Posterior vena cava (tissue), 2 donors: ENCODE measurements at places on chromosomes 3 and 15. TPM values are rescaled to one million over a fixed set of nuclear protein-coding genes. Genes with fewer than 3 reads are reported as not detected.

GRCh38 chr3:72178463-72179106, 393.6 kb upstream of the PROK2 start:
- DNase-seq: no peak

The GCNT3 gene
- not detected for total RNA-seq

GRCh38 chr15:57554063-57554811, 37.5 kb upstream of the MYZAP start:
- no peak for DNase-seq

DNA sequence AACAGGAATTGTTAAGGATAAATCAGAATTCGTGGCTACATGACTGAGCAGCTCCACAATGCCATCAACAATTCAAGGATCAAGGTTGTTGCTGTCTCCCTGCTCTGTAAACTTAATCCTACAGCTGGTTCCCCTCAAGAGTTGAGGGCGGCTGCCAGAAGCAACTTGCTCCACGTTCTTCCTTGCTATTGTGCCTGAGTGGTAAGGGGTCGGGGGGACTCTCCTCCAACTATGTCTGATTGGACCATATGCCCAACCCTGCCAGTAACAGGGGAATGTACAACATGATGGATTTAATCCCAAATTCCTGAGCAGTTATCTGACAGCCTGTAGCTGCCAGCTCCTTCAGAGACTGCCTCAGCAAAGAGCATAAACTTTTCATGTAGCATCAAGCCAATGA, 37.9 kb upstream of the MECOM start:
- DNase-seq: no peak

The CAMKV gene
- total RNA-seq: not detected

The KLF15 gene
- total RNA-seq: 15.5 TPM

DNA sequence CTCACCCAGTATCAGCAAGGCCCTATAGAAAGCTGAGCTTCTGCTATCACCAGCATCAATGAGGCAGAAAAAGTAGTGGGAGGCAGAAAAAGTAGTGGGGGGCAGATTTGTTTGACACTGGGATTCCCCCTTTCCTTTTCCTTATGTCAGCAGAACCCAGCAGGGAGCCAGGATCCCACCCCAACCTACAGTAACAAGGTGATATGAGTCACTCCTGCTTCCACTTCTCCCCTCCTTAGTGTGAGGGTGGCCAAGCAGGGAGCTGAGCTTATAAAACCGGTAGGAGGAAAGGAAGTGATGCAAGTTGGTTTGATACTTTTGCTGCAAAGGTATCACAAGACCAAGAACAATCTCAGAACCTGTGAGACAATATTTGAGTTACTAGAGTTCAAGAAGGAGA, 128.7 kb downstream of the SCAPER start:
- DNase-seq: no peak

- no peak for DNase-seq
Observed at GRCh38 chr3:136955813-136956212, 2.0 kb upstream of the IL20RB start.

DNA sequence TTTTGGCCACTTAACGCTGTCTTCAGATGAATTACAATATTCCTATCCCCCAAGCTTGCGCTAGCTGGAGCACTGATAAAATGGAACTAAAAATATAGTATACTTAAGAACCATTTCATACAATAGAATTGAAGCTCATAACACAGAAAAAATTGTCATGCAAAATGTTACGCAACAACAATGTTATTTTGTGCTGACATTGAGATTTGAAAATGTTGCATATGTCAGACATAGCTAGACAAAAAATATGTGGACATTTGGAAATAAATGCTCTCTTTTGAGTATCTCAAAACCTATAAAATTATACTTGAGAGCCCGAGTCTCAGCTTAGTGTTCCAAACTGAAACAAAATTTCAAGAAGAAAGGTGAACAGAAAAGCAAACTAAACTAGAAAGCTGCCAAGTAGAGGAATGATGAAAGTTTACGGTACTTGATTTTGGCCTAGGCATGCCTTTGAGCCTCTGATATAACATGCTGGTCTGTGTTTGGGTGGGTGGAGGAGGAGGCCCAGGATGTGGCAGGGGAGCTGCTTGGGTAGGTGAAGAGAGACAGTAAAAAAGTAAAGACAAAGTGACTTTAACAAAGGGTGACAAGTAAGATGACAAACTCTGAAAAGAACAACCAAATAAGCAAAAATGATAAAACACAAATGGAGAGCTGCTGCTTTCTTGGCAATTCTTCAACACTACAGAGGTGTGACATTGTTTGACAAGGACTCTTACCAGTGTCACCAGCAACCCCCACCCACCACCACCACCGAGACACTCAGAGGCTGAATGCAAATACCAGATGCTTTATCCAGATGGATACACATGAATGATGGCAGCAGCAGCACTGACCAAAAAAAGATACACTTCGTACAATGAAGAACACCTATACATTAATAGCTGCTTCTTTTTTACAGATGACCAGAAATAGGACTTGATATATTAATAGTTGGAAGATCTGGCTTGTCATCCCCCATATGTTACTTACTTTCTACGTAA, 129.3 kb upstream of the FEZF2 start:
- no peak for DNase-seq

The SLC6A20 gene
- total RNA-seq: 0.28 TPM

The TOMM70 gene
- 38.2 TPM for total RNA-seq

The NR2E3 gene
- total RNA-seq: not detected

DNA sequence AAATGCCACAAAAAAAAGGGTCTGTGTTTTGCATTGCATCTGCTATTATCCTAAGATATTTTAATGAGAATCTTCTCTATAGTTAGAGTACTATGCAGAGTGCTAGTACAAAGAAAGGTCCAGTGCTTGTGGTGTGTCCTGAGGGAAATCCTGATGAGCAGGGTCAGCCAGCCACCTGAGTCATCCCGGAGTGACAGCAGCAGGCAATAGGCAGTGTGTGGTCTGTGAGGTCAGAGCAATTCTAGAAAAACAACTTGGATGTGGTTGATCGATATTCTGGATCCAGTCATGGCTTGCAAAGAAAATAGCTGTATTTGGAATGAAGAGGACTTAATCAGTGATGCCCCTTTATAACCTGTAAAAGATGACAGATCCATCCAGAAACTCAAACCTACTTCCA, 119.2 kb downstream of the CTNNB1 start:
- DNase-seq: no peak

The FANCD2 gene
- 3.3 TPM for total RNA-seq

DNA sequence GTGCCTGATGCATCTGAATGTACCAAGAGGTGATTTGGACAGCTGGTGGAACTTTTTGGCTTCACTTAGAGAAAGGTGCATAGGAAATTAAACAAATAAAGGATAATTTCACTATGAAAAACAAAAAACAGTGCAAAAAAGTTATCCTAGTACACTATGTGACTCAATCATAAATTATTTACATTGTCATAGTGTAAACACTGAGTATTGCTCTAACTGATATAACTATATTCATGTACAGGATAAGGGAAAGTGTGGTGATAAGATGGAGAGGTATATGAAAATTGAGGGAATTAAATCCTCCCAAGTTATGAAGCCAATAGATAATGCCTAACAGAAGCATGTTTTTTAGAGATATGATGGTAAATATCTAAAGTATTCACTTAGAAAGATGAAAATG, 50.2 kb upstream of the CPNE4 start:
- no peak for DNase-seq

The ZMAT3 gene
- 28.4 TPM for total RNA-seq

DNA sequence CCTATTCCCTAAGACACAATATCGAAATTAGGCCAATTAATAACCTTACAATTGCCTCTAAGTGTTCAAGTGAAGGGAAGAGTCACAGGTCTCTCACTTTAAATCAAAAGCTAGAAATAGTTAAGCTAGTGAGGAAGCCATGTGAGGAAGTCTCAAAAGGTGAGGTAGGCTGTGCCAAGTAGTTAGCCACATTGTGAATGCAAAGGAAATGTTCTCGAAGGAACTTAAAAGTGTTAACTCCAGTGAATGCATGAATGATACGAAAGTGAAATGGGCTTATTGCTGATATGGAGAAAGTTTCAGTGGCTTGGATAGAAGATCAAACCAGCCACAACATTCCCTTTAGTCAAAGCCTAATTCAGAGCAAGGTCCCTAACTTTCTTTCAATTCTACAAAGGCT, 59.1 kb downstream of the KLF13 start:
- no peak for DNase-seq

GRCh38 chr15:66565141-66565641, 607 bp downstream of the LCTL start:
- peak; percentile 78 for DNase-seq

The OR5K2 gene
- not detected for total RNA-seq

GRCh38 chr3:150079029-150079739, 108.5 kb upstream of the PFN2 start:
- DNase-seq: no peak

The CYP1A2 gene
- total RNA-seq: not detected

The CCR9 gene
- not detected for total RNA-seq

DNA sequence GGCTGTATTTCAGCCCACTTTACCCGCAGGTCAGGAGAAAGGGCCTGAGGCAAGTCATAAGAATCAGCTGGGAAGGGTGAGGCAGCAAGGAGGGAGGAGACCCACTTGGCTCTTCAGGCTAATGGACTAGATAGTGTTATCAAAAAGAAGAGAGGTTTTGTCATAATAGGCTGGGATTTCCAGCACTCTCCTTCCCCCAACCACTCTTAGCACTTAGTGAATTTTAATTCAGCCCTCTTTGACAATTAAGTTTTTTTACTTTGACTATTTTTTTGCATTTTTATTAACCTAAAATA, 771 bp downstream of the MPI start:
- DNase-seq: no peak

The CPA3 gene
- 16.1 TPM for total RNA-seq

The GTF2E1 gene
- 12.0 TPM for total RNA-seq

GRCh38 chr15:35080226-35080625, 4.9 kb downstream of the NANOGP8 start:
- no peak for DNase-seq

The UROC1 gene
- total RNA-seq: not detected

- DNase-seq: no peak
Observed at GRCh38 chr3:132445817-132446216, 28.5 kb downstream of the DNAJC13 start.

DNA sequence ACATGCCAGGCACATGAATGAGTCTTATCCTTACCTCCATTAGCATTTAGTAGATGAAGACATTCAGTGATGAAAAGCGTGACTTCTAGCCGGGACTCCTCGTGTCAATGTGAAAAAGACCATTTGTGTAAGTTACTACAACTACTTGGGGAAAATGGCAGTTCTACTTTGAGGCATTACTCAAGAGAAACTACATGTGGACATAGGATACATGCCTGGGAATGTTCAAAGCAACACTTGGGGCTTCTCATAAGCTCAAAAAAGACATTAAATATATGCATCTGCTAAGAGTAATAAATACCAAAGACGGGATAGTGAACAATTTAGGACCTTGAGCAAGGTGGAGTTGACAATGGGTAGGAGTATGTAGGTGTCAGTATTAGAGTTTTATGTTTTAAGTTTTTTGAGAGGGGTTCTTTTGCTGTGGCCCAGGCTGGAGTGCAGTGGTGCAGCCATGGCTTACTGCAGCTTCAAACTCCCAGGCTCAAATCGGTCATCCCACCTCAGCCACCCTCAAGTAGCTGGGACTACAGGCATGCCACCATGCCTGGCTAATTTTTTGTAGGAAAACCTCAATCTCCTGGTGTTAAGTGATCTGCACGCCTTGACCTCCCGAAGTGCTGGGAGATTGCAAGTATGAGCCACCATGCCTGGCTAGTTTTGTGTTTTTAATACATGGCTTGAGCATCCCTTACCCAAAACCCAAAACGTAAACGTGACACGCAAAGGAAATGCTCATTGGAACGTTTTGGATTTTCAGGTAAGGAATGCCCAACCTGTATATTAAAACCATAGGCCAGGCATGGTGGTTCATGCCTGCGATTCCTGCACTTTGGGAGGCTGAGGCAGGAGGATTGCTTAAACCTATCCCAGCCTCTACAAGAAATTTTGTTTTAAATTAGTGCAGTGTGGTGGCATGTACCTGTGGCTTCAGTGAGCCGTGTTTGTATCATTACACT, 3.9 kb downstream of the RPLP1 start:
- no peak for DNase-seq

The TMC3 gene
- not detected for total RNA-seq

GRCh38 chr15:91411586-91411985, 311.5 kb downstream of the SV2B start:
- no peak for DNase-seq

The LSAMP gene
- 11.9 TPM for total RNA-seq

DNA sequence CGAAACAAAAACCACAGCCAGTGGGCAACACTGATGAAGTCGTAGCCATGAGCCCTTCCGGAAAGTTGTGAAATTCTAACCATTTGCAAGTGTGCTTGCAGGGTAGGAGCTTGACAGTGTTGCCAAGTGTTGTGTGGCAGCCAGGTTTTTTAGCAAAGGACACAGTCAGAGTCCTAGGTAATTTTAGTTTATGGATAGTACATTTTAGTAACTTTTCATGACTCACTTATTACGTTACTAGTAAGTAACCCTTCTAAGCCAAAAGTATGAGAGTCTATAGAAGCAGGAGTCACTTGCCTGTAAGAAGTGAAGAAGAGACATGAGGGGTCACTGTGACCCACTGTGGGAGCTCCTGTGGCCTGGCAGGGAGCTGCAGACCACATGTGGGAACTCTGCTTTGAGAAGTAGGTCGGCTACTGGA, 54.8 kb upstream of the ADPGK start:
- no peak for DNase-seq

The MYRIP gene
- total RNA-seq: 6.7 TPM

GRCh38 chr3:122642935-122643334, 37.7 kb upstream of the PARP14 start:
- DNase-seq: no peak

GRCh38 chr3:171516765-171517164, 56.6 kb upstream of the TNIK start:
- DNase-seq: no peak

The IL17RE gene
- total RNA-seq: 10.0 TPM

The MESD gene
- total RNA-seq: 21.0 TPM

DNA sequence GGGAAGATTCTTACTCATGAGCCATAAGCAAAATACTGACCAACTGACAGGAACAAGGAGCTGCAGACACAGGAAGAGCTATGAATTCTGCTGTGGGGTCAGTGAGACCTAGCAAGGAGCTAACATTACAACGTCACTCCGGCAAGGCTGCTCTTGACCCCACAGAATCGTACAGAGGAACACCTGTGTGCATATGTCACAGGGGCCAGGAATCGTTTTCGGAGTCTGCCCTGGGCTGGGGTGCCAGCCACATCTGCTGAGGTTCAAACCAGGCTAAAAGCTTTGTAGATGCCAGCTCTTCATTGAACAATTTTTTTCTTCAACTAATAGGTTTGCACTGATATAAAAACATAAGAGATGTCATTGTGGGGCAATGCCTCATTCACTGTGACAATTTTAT, 82.6 kb downstream of the LRRK1 start:
- DNase-seq: peak; percentile 32

The PP2D1 gene
- not detected for total RNA-seq
